ENCODE measurements at places on chromosomes 6 and 20. TPM values are rescaled to one million over a fixed set of nuclear protein-coding genes. Genes with fewer than 3 reads are reported as not detected.

RIPPLY2 gene
- not detected for total RNA-seq

KCNK16 gene
- total RNA-seq, result not detected

ARHGAP40 gene
- total RNA-seq, result 0.10 TPM

GRCh38 chr6:73704260-73704659 is 8.3 kb downstream of the CD109 start:
- DNase-seq, result peak; percentile 96

DNA sequence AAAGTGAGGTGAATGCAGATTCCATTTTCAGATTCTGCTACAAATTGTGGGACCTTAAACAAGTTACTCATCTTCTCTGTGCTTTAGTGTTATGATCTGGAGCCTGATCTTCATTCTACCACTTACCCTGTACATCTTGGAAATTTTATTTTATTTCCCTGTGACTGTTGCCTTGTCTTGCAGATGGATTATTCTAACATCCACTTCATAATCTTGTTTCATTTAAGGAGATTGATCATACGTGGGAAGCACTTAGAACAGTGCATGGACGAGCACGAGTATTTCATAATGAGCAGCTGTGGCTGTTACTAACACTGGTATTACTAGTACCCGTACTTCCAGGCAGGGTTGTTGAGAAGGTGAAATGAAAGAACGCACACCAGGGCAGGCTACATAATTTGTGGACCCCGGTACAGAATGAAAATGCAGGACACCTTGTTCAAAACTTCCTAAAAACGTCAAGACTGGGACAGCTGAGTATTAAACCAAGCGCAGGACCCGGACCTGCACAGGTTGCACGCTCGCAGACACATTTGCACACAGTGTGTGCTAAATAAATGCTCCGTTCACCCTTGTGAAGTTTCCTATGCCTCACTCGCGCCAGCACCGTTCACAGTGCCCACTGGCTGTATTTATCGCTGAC is 535 bp upstream of the CCDC170 start:
- no peak for DNase-seq

DNA sequence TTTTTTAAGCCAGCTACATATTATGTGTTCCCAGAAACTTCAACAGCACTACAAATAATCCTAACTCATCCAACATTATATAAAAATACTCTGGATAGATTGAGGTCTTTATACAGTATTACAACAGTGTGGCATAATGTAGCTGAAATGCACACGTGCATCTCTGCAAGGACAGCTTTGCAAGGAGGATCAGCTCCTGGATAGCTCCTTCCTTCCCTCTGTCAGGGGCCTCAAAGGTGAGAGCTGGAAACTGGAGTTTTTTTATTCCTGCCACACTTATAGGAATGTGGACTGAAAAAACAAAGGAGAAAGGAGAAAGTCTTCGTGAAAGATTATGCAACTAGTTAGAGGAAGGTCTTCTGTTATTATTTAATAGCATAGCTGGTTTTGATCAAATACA is 53.1 kb downstream of the PLG start:
- DNase-seq, result no peak

- DNase-seq, result no peak
Observed at GRCh38 chr6:144155529-144155928, 5.2 kb downstream of the STX11 start.

DNA sequence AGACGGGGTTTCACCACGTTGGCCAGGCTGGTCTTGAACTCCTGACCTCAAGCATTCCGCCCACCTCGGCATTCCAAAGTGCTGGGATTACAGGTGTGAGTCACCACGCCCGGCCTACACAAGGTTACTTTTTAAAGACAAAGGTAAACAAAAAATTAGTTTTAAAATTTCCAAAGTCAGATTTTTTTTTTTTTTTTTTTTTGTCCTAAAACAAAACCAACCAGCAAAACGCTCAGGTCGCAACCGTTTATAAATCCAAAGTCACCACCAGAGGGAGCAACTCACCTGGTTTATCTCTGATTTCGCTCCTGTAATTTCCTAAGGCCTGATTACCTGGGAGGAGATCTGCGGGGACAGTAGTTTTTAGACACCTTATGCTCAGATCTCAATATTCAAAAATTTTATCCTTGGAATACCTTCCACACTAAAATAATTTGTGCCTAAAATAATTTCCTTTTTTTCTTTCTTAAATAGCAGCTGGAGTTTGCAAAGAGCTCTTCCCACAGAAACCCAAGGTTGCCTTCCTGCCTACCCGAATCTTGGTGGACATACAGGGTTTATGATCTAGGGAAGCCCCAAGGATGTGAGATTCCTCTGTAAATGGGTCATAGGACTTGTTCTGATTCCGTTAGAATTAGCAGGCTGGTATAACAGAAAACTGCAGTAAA is 19.8 kb upstream of the TREM1 start:
- no peak for DNase-seq

Data from HFFc6 (cell line).